ENCODE measurements at places on chromosomes 12 and 14.

DNA sequence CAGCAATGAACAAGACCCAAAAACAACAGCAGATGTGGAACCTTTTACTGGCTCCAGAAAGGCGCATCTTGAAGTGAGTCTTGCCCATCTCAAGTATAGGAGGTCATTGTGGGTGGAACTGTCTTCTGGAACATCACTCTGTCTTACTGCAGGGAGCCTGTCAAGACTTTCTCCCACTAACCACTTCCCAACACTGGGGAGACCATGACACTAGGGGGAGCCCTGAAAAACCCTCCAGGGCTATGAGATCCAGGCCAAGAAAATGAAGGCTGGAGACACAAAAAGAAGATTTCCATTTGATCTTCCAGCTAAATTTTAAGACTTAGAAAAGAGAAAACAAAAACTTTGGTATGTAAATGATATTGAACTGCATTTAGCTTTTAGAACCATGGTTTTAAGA lies 13.5 kb upstream of the ATG14 start:
- DNase-seq: no peak

GRCh38 chr14:24056800-24057184 lies 5.0 kb downstream of the CARMIL3 start:
- DNase-seq: peak; percentile 63

DNA sequence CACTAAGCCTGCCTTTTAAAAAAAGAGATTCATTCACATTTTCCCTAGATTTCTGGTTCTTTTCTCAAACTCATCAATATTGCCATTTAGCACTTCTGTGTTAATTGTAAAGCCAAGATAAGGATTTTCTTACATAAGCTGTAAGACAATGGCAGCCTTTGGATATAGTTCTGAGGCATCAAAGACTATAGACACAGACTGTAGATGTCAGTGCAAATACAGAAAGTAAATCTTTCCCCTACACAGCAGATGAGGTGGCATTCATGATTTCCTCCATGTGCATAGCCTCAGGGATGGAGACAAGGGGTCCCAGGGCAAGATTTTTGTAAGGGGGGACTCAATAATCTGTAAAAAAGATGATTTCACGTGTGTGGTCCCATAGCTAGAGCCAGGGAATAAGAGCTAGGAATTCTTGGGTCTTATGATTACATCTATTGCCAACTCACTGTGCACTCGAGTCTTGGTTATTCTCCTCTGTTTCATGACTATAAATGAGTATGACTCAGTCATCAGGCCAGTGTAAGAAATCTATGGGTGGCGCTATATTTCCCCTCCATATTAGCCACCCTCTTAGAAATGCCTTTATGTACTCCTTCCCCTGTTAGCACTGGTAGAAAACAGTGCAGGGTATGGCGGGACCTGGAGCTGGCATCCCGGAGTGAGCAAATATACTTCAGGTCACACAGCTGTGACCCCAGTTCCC lies 207.5 kb downstream of the EXOC5 start:
- no peak for DNase-seq

GRCh38 chr12:34097213-34097612 lies 74.9 kb downstream of the ALG10 start:
- no peak for DNase-seq
